ENCODE measurements at places on chromosomes 7 and 10.

- DNase-seq: no peak
Measured at GRCh38 chr7:55534262-55534915, 37.9 kb downstream of the VOPP1 start.

DNA sequence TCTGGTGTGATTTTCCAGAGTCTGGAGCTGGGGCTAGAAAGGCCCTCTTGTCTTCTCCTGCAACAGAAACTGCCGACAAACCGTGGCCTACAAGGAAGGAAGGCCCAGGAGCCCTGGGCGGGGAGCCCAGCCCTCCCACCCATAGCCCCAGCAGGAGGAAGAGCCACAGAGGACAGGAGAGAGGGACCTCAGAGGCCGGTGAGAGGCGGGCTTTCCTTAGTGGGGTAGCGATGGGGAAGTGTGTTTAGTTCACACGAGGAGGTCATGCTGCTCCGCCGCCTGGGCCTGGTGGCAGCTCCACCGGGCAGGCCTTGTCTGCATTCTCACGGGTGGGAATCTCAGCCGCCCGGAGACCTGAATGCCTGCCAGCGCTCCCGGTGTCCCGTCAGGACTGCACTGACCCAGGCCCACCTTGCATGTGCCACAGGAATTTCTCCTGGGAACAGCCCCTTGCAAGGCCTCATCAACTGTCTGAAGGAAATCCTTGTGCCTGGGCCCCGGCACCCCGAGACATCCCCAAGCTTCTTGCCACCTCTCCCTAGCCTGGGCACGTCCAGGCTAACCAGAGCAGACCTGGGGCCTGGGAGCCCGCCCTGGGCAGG lies 50.9 kb downstream of the ZNF467 start:
- no peak for DNase-seq

GRCh38 chr7:151393031-151393977 lies 16.5 kb downstream of the WDR86 start:
- DNase-seq: no peak

GRCh38 chr10:12181065-12181775 lies 14.5 kb downstream of the NUDT5 start:
- no peak for DNase-seq

DNA sequence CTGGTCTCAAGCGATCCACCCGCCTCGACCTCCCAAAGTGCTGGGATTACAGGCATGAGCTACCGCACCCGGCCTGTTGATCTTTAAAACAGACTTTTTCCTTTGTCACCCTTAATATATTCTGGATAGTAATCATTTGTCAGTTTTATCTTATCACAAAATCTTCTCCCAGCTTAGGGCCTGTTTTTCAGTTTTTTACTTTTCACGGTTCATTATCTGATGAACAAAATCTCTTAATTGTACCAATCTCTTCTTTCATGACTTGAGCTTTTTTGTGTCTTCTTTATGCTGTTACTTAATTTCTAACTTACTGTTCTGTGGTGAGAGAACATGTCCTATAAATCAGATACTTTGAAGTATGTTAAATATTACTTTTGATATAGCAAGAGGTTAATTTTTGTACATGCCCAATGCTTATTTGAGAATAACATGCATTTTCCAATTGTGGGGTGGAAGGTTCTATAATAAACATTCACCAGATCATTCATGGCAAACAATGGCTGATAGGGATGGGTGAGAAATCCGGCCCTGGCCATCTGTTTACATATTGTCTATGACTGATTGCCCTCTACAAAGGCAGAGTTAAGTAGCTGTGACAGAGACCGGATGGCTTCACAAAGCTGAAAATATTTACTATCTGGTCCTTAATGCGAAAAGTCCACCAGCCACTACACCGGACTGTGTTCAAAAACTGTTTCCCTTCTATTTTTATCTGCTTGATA lies 5.3 kb downstream of the PAPOLB start:
- DNase-seq: no peak

- no peak for DNase-seq
Measured at GRCh38 chr10:102743078-102743587, 615 bp upstream of the WBP1L start.

- DNase-seq: peak; percentile 70
Measured at GRCh38 chr7:49852619-49853462, 79.4 kb downstream of the VWC2 start.

DNA sequence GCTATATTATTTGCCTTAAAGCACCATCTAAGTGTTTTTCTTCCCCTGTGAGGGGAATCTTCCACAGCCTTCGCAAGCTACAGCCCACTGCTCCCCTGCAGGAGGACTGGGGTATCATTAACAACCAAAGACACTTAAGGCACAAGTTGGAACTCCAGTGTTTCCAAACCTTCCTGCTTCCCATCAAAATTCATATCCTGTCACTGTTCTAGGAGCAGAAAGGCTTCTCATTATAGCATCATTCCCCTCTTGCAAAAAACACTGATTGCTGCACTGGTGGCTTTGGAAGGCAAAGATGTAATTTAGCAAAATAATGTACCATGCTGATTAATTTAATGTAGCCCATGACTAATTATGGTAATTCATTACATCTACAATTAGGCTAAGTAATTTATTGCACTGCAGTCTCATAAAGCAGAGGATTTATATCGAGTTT lies 207.2 kb downstream of the SKAP2 start:
- DNase-seq: no peak

DNA sequence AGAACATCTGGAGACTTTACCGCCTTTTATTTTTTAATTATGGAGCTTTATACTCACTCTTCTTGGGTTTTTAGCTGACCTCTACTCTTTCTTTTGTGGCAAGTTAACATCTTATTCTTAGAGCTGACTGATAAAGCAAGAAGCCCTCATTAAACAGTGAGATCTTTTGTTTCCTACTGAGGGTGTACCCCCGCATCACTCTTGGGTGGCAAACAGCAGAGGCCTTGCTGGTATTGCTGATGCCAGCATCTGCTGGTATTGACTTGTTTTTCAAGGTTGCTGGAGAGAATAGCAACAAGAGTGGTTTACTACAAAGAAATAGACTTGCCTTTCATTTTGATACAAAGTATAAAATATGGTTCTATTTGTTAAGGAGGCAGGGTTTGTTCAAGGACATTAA lies 154.7 kb downstream of the ARID5B start:
- no peak for DNase-seq

DNA sequence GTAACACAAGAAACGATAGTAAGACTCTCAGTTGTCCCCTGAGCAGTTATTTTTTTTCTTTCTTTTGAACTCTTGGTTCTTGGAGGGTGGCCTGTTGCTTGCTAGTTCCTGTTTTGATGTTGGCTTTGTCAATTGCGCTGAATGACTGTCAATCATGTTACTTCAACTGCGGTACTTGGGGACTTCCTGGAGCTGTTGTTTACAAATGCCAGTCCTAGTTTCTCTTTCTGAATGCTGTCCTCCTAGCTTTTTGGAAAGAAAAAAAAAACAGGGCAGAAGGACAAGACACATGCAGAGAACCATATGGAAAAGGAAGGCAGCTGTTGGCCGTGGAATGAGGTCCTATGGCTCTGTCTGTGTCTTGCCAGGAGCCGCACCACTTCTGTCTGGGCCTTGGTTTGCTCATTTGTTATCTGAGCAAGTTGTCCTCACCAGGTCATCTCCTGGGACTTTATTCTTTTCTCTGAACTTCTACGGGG lies 7.0 kb upstream of the PDCD4 start:
- DNase-seq: no peak

DNA sequence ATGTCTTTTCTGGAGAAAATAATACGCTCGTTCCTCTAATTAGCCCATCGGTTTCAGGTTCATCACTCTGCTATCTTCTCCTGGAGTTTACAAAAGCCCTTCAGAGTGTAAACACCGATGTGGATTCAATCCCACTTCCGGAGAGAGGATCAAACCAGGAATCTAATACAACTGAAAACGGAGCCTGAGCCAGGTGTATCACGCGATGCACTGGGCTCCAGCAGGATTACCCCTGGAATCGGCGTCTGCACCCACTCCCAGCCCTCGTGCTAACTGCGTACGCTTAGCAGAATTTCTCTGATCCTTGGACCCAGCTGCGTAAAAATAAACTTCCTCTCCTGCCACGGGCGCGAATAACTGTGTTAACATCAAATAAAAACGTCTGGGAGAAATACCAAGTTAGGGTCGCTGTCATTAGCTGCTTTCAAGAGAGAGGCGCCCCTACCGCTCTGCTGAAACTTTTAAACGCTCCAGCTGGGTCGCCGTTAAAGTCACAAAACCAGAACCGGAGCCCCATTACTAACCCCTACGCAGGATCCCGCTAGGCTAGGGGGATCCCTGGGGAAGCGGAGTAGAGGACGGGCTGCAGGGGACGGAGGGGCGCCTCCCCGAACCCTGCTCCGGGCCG lies 502 bp downstream of the ZNF3 start:
- no peak for DNase-seq

GRCh38 chr10:133110133-133110532 lies 22.4 kb downstream of the ADGRA1 start:
- no peak for DNase-seq

GRCh38 chr10:133102415-133103095 lies 14.8 kb downstream of the ADGRA1 start:
- DNase-seq: no peak

DNA sequence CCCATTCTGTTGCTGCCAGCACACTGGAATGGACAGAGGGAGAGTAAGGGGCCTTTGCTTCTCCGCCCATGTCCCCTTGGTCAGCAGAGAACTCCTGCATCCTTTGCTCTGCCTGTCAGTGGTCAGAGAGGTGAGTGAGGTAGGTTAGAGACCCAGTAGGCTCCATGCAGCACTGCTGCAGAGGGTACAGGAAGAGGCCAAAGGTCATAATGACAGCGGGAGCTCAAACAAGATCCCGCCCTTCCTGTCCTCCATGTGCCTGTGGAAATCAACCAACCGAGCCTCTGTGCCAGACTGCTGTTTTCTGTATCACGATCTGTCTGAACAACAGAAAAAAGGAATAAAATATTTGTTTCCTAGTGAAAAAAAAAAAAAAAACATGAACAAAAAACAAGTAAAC lies 81.4 kb downstream of the ZNF33B start:
- DNase-seq: no peak

Measured in ecto neural progenitor cell (in vitro differentiated cells).